ENCODE measurements at places on chromosomes 13 and 19.
A peak's percentile ranks its signal among the peaks of the same experiment; 100 is the strongest.

DNA sequence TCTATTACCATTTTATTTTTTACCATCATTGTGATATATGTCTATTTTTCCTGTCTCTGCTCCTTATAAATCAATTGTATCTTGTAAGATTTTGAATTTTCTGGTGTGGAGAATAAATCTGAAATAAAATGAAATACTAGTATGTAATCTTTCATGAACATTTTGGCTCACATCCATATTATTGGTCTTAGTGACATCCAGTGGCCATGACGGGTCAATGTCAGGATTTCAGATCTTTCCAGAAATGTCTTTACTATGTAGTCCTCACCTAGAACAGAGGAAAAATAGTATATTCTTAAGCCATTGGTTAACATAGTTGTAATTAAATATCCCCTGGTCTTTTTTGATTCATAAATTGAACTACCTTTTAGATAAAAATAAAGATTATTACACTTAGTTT, 109.8 kb upstream of the GPC6 start:
- no peaks in the 10 kb centered on the region for H3K36me3 ChIP-seq
- DNase-seq = no peak
- H3K27ac ChIP-seq = no peak overlapping the region

DNA sequence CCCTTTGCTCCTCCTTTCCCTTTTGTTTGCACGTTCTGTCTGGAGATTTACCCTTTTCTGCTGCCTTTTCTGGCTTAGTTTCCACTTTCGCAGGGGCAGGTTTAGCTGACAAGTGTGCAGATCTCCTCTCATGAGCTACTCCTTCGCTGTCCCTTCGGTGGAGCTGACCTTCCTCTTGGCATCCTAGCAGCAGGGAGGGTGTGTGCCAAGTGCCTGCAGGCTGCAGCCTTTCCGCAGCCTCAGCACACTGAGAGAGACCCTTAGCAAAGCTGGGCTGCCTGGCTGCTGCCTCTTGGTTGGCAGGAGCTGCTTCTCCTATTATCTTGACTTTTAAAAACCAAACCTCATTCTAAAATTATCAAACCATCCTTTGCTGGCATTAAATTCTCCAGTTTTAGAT, 132.5 kb downstream of the DNAJC3 start:
- DNase-seq = no peak
- H3K27ac ChIP-seq = no peak overlapping the region
- no peaks in the 10 kb centered on the region for H3K27me3 ChIP-seq
- no peaks in the 10 kb centered on the region for H3K36me3 ChIP-seq
- no peak overlapping the region for H3K4me3 ChIP-seq

DNA sequence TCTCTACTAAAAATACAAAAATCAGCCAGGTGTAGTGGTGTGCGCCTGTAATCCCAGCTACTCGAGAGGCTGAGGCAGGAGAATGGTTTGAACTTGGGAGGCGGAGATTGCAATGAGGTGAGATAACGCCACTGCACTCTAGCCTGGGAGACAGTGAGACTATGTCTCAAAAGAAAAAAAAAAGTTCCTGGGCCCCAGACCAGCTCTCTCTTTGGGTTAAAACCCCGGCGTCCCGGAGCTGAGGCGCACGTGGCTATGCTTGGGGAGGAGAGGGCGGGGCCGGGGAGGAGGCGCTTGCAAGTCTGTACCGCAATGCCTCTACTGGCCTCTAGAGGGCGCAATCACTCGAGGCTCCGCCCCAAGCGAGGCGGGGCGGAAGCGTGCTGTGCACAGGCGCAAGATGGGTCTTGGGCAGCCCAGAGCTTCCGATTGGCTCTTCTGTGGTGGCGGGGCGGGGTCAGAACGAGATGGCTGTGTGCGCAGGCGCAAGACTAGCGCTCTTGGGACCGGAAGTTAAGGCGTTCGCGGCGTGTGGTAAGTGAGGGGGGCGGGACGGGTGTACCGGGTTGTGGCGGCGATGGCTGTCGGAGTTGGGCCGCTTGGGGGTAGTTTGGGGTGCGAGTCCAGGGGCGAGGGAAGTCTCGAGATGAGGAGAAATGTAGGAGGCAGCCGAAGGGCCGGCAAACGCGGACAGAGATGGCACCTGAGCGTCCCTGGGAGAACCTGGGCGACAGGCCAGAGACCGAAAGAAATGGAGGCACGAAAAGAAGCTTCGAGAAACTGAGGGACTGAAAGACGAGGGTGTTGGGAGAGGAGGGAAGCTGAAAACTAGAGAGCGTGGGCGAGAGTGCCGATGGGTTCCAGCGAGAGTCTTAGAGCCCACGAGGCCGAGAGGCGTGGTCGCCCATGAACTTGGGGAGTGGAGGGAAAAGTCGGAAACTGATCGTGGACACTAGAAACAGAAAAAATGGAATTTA, at the start of gene DHX34:
Gene DHX34, plus strand, starts transcription at position 497 of the 977 bp plus-strand sequence. CDS start 3,716 bp downstream, outside the sequence.
- DNase-seq = peak; percentile 99
- peaks cover 35% of the 10 kb centered on the region for H3K36me3 ChIP-seq

- no peaks in the 10 kb centered on the region for H3K36me3 ChIP-seq
- DNase-seq = no peak
- H3K27me3 ChIP-seq = no peaks in the 10 kb centered on the region
- no peaks in the 10 kb centered on the region for H3K4me1 ChIP-seq
- no peak overlapping the region for H3K27ac ChIP-seq
- no peak overlapping the region for H3K4me3 ChIP-seq
Observed at GRCh38 chr19:23956051-23956450, 41.4 kb downstream of the ZNF726 start.

- no peak for DNase-seq
- peak overlapping the region; percentile 61 for H3K4me3 ChIP-seq
- H3K27me3 ChIP-seq = no peaks in the 10 kb centered on the region
Observed at GRCh38 chr13:50635504-50635903, 208.0 kb downstream of the DLEU7 start.

DNA sequence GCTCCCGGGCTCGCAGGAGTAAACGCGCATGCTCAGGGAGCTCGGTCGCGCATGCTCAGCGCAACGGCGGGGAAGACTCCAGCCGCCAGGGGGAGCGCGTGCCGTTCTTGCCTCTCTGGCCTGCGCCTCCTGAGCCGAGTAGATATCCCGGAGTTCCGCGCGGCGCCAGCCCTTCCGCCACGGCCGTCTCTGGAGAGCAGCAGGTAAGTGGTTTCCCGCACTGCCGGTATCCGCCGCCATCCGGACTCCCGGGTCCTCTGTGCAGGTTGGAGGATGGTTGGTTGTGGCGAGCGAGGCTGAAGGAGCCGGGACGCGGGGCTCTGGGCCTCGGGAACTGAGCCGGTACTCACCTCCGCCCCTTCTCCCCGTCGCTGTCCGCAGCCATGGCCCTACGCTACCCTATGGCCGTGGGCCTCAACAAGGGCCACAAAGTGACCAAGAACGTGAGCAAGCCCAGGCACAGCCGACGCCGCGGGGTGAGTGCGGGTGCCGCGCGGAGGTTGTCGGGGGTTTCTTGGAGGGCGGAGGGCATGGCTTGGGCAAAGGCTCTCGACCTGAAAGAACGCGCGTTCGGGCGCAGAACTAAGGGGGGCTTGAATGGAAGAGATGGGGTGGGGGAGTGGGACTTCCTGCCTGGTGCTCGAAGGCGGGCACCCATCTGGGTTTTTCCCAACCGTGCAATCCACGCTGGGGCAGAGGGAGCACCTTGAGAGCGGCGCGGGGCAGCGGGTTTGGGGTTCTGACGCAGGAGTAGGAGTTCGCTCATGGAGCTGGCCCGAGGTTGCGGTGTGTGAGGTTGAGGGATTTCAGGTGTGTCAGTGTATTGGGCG, at the start of gene RPL36:
Gene RPL36, plus strand, starts transcription at position 171 of the 830 bp plus-strand sequence. Its CDS starts 213 bp downstream, at position 384.
- H3K27me3 ChIP-seq = no peaks in the 10 kb centered on the region
- H3K4me3 ChIP-seq = peak within 1 kb of the TSS; percentile 93
- peak within 1 kb of the TSS; percentile 90 for H3K27ac ChIP-seq
- DNase-seq = peak; percentile 99

- no peak overlapping the region for H3K27ac ChIP-seq
- H3K4me3 ChIP-seq = no peak overlapping the region
- no peak for DNase-seq
- H3K27me3 ChIP-seq = peaks cover 12% of the 10 kb centered on the region
Observed at GRCh38 chr13:45575830-45576180, 39.7 kb downstream of the ERICH6B start.

All from activated B cell treated with CpG ODN at 0.5 μM for 24 hours (primary cell).